Femur (tissue), 1 donor: ENCODE measurements at places on chromosomes 4 and X.

GRCh38 chr4:89665662-89666061, 171.3 kb downstream of the SNCA start:
- DNase-seq, result no peak

DNA sequence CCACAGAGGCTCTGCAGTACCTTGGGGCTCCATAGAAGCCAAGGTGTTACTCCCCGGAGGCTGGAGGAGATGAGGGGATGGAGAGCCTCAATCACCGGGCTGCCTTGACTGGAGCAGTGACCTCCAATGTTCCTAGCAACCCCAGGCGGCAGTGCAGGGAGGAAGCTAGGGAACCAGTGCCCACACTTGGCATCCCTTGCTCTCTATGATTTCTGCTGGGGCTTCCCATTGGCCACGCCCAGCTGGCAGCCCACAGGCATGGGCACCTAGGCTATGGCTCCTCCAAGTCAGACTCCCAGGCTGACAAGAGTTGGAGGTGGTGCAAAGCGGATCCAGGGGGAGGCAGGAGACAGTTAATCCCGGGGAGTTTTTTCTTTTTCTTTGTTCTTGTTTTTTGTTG, 229.7 kb downstream of the EVC2 start:
- no peak for DNase-seq

DNA sequence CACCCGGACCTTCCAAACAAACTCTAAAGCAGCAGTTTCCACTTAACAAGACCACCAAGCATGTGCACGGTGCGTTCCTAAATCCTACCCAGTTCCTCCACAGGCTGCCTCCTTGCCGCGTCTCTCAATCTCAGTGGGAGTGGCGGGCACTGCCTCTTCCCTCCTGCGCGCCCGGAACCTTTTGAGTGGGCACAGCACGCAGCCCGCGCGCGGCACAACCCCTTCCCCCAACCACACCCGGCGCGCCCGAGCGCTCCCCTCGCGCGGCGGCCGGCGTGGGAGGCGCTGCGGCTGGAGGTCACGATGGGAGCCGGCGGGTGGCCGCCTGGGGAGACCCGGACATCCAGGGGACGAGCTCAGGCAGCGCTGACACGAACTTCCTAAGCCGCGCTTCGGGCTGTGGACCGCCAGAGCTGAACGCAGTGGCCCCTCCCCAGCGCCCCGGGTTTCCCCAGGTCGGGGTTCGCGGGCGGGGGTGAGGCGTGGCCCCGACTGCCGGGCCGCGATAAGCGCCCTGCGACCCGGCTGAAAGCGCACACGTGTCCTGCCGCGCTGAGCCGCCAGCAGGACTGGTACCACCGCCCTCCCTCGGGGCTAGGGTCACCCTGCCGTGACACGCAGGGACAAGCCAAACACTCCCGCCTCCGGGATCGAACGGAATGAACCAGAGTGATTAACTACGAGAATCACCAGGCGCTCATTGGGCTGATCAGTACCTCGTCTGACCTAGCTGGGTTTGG, at the start of gene ABCG2:
Gene ABCG2 (minus strand): TSS at position 151 of the 740 bp plus-strand sequence. CDS start 18,644 bp downstream, outside the sequence.
- DNase-seq, result peak; percentile 40

DNA sequence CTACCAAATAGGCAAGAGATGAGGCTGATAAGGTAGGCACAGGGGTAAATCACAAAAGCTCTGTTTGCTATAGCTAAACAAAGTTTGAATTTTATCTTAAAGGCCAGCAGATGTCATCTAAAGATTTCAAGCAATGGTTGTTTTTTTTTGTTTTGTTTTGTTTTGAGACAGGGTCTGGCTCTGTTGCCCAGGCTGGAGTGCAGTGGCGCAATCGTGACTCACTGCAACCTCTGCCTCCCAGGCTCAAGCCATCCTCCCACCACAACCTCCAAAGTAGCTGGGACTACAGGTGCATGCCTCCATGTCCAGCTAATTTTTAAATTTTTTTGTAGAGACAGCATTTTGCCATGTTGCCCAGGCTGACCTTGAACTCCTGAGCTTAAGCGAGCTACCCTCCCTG, 43.1 kb upstream of the NEUROG2 start:
- no peak for DNase-seq

GRCh38 chr4:87011340-87012034, 76.7 kb downstream of the AFF1 start:
- no peak for DNase-seq

GRCh38 chr4:30727409-30727808, 7.2 kb downstream of the PCDH7 start:
- DNase-seq, result no peak

GRCh38 chr4:179285696-179286095, 1843.5 kb upstream of the AGA start:
- DNase-seq, result no peak
